ENCODE measurements at places on chromosomes 16 and 17.
A peak's percentile ranks its signal among the peaks of the same experiment; 100 is the strongest.

DNA sequence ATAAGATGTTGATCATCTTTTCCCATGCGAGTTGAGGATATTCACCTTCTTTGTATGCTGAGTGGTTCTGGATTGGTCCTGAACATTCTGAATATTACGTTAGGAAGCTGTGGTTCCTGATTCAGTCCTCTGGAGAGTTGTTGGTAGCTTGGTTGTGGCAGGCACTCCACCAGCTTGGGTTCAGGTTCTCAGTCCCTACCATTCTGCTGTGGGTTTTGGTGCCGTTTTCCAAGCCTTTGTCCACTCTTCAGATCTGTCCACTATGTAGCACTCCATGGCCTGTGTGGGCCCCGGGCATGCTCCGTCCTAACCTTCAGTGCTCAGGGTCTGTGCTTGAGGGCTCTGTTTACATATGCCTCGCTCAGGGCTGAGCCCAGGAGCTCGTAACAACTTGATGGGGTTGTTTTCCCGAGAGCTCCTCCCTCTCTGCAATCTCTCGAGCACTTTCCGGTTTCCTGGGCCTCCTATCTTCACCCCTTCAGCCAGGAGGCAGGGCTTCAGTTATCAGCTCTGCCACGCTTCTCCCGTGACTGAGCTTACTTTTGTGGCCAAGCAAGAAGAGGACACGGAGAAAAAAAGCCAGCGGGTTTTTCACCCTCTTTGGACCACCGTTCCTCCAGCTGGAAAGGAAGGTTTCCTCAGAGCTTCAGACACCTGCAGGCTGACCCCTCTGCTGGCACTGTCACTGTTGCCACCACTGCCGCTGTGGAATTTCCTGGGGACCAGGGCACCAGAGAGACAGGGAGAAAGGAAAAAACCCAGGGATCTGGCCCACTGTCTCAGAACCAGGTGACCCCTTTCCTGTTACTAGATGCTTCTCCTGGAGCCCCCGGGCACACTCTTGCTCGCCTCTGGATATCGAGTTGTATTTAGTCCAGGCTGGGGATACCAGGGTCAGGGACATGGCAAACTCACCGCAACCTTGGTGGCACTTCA, 19.6 kb downstream of the KIAA0513 start:
- no peak for DNase-seq

DNA sequence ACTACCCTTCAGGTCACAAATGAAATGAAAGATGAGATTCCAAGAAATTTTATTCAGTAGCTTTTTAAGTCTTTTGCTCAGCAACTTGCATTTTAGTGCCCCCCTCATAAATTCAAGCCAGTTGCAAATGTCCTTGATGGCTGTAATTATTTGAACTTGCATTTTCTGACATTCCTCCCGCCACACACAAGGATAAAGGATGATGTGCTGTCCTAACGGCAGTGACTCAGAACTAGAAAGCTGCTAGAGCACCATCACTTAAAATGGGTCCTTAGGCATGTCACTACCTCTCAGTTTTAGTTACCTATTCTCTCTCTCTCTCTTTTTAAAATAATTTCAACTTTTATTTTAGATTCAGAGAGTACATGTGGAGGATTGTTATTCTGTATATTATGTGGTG, 306.7 kb downstream of the CNTNAP4 start:
- no peak for DNase-seq

DNA sequence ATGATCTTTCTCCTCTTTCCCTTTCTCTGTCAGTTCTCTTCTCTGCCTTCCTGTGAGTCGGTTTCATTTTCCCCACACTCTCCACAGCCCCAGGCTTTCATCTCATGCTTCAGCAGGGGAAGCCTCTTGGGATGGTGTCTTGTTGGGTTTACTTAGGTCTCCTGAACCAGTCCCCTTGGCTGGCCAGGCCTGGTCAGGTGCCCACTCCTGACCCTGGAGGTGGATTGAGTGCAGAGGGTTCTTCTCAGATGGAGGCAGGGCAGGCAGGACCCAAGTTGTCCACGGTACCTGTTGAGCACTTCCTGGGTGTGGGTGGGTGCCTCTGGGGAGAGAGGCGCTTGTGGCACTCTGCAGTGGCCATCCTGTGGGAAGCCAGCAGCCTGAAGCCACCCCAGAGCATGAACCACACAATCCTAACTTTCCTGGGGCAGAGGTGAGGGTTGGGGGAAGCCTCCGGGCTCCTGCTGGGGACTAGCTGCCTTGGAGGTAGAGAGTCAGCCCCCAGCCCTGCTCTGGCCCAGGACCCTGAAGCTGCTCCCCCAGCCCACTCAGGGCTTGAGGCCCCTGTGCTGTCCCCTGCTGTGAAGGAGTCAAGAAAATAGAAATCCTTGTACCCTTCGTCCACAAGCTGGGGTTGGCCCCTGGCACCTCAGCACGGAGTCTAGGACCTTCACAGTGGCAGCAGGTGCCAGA, 2.0 kb upstream of the RAP1GAP2 start:
- DNase-seq: no peak

- DNase-seq: no peak
These were observed 1.2 kb upstream of the TMEM204 start for GRCh38 chr16:1532081-1532760.

DNA sequence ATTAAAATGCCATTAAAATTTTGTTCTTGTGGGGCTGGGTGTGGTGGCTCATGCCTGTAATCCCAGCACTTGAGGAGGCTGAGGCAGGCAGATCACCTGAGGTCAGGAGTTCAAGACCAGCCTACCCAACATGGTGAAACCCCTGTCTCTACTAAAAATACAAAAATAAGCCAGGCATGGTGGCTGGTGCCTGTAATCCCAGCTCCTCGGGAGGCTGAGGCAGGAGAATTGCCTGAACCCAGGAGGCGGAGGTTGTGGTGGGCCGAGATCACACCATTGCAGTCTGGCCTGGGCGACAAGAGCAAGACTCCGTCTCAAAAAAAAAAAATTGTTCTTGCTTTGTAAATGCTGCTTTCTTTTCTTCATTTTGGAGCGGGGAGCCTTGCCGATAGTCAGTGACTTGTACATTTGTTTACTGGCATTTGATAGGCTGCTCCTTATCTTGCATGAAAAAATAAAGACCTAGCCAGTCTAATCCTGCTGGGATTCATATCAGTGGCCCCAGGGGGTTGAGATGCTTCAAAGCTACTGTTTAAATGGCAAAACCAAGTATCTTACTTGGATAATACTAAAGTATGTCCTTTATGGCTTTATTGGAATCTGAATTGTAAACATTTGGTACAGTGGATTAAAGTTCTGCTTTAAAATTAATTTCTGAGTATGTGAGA, 3.3 kb upstream of the CLTC start:
- no peak for DNase-seq

DNA sequence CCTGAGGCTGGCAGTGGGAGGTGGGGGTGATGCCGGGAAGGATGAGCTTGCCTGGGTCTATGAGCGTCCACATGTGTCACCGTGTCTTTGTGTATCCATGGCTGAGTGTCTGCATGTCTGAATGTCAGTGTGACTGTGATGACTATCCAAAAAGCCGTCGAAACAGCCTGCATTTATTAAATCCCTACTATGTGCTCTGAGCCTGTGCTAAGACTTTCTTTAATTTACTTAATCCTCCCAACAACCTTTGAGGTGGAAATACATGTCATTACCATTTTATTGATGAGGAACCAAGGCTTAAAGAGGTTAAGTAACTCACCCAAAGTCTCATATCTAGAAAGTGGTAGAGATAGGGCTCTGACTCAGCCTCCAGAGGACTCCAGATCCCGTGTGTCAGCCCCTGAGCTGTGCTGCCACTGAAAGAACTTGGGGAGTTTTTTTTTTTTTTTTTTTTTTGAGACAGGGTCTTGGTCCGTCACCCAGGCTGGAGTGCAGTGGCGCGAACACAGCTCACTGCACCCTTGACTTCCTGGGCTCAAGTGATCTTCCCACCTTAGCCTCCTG, 20.0 kb downstream of the ARHGAP23 start:
- DNase-seq: no peak

GRCh38 chr17:5809056-5809455, 224.7 kb upstream of the NLRP1 start:
- DNase-seq: no peak

DNA sequence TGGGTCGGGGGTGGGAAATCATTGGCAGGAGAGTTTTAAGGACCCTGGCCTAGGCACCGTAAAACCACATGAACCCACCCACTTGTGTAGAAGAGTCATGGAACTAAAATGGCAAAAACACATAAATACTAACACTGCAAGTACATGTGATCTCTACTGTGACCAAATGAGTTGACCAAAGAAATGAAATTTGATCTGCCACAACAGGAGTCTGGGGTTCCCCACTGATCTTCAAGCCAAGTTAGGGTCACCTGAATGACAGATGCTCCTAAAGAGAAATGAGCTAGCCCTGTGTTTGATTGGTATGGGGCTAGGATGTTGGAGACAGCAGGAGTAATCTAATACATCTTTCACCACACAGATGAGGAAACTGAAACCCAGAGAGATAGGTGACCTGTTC, 21.5 kb upstream of the SKAP1 start:
- DNase-seq: no peak

- DNase-seq: no peak
These were observed 33.9 kb downstream of the CMTM4 start for GRCh38 chr16:66662445-66663194.

- no peak for DNase-seq
These were observed 27.3 kb downstream of the STAT5A start for GRCh38 chr17:42315402-42316156.

GRCh38 chr16:56910654-56911539, 21.0 kb upstream of the HERPUD1 start:
- no peak for DNase-seq

- no peak for DNase-seq
These were observed 15.1 kb upstream of the LASP1NB start for GRCh38 chr17:38910325-38910724.

- no peak for DNase-seq
These were observed 68.1 kb downstream of the SEC14L1 start for GRCh38 chr17:77208856-77209255.

DNA sequence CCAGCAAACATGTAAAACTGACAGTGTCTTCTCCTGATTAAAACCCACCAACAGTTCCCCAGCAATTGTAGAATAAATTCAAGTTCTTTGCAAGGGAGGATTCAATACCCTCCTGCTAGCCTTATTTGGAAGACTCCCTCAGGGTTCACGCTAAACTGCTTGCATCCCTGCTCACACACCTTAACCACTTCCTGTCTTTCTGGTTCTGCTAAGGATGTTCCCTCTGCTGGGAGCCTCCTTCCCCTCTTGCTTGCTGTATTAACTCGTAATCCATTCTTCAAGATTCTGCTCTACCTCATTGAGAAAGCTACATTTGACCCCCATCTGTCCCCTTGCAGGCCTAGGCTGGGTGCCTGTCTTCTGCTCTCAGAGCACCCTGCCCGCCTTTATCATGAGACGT, 2.3 kb upstream of the SHISA6 start:
- DNase-seq: no peak

- no peak for DNase-seq
These were observed 7.4 kb downstream of the PRKCA start for GRCh38 chr17:66309793-66310192.

DNA sequence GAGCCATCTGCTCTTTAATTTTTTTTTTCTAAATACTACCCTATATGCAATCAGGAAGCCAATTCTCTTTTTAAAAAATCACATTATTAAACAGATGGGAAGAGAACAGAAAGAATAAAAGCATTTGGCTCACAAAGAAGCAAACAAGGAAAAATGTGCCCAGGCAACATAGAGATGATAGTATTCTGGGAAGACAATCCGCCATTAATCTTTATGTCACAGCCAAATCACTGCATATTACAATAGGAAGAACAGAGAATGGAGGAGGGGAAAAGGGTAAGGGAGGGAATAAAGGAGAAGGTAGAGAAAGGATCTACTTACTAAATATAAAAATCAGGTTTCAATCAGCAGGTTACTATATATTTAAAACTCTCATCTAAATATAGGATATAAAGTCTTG, 34.3 kb downstream of the STAT5B start:
- no peak for DNase-seq

DNA sequence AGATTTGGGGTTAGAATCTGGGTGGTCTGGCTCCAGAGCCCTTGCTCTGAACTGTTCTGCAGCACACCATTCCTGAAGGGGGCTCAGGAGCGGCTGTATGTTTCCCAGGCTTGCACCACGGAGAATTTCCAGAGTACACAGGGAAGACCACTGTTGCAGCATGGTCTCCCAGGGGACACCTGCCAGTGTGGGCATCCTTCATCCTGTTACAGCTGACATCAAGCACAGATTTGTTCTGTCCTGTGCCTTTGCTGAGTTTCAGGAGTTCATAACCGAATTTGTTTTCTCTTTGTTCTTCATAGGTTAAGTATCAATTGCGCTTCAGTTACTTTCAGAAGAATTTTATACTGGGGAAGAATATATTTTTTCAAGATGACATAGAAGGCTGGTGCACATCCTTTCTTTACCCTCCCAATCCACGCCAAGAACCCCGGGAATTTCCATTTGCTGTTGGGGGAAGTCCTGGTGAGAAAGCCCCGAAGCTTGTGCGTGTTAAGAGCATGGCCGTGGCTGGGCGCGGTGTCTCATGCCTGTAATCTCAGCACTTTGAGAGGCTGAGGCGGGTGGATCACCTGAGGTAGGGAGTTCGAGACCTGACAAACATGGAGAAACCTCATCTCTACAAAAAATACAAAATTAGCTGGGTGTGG, 26.3 kb upstream of the ABCA3 start:
- DNase-seq: no peak

- DNase-seq: no peak
These were observed 241.0 kb downstream of the GSG1L start for GRCh38 chr16:27822529-27822928.

DNA sequence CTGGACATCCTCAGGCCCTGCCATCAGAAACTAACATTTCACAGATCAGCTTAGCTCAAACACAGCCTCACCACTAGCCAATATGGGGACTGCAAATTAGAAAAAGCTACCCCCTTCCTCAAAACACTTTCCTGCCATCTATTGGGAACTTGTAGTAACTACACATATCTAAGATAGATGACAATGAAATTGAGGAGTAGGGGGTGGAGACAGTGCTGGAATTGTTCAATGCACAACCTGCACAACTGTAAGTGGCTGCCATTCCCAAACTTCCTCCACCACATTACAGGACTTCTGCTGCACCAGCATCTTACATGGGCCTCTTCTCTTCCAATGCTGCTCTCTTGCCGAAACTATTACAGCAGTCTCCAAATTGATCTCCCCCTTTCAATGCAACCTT, 21.9 kb downstream of the AIPL1 start:
- DNase-seq: no peak

DNA sequence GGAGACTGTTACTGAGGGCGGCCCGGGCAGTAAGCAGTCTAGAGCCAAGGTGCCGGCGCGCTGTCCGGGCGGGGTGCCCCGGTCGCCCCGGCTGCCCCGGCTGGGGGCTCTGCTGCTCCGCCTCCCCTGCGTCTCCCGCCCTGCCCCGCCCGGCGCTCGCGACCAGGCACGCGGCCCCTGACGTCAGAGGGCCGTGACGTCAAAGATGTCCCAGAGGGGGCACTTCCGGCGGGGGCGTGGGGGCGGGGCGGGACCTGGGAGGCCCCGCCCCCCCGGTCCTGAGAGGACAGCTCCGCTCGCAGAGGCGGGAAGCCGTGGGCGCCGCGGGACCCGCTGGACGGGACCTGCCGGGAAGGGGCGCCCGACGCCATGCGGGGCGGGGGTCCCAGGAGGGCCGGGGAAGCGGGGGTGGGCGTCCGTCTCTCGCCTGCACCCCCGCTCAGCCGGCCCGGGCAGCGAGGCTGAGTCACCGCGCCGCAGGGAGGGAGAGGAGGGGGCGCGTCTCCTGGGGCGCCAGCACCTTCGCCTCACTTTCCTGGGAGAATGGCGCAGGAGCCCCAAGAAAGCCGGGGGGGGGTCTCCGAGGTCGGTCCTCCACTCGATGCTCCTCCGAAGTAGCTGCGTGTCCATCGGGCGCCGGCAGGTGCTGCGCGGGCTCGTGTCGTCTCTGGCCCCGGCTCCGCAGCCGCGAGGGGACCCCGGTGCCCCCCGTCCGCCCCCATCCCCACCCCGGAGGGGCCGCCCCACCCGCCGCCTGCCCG, 4.4 kb upstream of the HIC1 start:
- peak; percentile 42 for DNase-seq

Data from stimulated activated CD8-positive, alpha-beta memory T cell treated with anti-CD3 and anti-CD28 coated beads, Interleukin-7, amount 100 ng/mL, for 1 hour (primary cell).